ENCODE measurements at places on chromosomes 7 and 10.
A peak's percentile ranks its signal among the peaks of the same experiment; 100 is the strongest.

DNA sequence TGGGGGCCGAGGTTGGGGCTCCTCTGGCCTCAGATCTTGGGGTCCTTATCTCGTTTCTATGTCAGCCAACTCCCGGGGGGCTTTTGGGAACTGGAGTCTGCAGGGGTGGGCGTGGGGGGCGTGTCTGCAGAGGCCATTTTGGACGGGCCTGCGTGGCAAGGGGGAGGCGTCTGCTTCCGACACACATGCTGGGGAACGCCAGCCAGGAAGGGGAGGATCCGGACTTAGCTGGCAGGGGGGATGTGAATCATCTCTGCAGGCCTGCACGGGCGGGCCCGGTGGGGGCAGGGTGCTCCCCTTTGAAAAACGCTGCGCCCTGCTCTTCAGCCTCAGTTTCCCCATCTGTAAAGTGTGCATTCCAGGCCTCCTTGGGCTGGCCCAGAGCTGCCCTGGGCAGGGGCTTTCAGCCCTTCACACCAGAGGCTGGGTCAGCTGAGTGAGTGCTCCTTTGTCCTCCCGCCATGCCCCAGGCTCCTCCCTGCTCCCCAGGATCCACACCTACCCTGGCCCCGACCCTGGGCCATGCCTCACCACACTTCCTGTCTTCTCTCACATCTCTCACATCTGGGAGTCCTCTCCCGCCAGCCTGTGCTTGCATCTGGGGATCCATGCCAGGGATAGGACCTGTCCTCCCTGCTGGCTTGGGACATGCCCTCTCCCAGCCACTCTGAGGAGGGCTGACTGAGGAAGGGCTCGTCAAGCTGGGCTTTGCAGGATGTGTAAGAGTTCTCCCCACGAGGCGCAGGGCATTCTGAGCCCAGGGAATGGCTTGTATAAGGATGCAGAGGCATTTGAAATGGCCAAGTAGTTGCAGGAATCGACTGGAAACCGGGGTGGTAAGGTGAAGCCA is 172.6 kb upstream of the TNRC18 start:
- DNase-seq, result no peak

GRCh38 chr7:99876933-99877332 is at the start of gene OR2AE1:
OR2AE1 (minus strand) TSS chr7:99877033; CDS start chr7:99877033, 0 bp downstream.
- DNase-seq, result no peak

- no peak for DNase-seq
Measured at GRCh38 chr7:134995239-134996096, 9.2 kb downstream of the AGBL3 start.

DNA sequence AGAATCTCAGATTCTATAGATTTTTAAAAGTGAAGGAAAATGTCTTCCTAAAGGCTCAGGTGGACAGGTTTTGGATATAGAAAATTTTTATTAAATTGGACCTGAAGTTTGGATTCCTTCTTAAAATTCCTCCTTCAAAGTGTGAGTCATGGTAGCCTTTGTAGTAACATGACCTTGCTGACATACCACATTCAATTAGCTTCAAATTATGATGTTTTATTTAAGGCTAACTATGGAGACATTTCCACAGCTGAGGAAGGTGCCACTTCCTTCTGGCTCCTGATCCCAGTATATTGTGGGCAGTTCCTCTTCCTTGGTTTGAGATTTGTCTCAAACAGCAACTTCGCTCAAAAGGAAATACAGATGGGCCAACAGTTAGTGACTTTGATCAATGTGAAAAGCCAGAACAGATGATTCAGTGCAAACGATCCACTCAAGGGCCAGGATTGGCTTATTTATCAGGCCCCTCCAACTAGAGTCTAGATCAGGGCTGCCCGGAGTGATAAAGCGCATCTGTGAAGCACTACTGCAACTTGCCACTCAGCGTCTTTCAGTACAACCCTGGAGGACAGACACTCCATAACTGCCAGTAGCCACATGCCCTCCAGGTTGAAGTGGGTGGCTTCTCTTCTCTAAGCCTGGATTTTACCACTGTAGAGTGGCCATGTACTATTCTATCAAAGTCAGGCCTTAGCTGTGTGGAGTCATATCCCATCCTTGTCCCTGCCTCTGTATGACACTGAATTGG is 573.5 kb downstream of the KIF20B start:
- DNase-seq, result no peak

GRCh38 chr10:116741391-116742351 is 695 bp downstream of the HSPA12A start:
- DNase-seq, result peak; percentile 68

DNA sequence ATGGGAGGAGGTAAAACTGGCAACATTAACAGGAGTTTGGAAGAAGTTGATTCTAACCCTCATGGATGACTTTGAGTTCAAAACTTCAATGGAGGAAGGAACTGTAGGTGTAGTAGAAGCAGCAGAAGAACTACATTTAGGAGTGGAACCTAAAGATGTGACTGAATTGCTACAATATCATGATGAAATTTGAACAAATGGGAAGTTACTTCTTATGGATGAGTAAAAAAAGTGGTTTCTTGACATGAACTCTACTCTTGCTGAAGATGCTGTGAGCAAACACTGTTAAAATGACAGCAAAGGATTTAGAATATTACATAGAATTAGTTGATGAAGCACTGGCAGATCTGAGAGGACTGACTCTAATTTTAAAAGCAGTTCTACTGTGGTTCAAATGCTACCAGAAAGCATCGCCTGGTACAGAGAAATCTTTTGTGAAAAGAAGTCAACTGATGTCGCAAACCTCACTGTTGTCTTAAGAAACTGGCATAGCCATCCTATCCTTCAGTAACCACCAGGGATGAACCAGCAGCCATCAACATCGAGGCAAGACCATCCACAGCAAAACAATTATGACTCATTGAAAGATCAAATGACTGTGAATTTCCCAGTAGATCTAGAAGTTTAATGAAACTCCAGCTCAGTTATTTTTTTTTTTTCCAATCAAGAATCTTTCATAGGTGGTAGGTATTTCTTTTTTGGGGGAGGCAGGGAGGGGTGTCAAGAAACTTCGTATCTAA is 20.8 kb downstream of the BRAF start:
- no peak for DNase-seq

DNA sequence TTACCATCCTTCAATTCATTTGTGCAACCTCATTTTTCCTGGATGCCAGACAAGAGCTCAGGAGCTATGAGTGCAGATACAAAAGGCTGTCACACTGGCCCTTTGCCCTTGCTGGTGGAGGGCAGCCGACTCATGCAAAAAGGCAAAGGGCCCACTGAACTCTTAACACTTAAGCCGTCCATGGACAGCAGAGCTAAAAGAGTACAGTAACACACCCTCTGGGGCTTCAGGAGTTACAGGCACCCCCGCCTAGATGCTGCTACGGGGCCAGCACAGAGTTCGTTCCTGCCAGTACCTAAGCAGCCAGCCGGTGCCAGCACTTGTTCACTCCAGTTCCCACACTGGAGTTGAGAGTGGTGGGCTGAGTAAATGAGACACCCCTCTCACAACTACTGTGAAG is 69.9 kb upstream of the MRLN start:
- no peak for DNase-seq

DNA sequence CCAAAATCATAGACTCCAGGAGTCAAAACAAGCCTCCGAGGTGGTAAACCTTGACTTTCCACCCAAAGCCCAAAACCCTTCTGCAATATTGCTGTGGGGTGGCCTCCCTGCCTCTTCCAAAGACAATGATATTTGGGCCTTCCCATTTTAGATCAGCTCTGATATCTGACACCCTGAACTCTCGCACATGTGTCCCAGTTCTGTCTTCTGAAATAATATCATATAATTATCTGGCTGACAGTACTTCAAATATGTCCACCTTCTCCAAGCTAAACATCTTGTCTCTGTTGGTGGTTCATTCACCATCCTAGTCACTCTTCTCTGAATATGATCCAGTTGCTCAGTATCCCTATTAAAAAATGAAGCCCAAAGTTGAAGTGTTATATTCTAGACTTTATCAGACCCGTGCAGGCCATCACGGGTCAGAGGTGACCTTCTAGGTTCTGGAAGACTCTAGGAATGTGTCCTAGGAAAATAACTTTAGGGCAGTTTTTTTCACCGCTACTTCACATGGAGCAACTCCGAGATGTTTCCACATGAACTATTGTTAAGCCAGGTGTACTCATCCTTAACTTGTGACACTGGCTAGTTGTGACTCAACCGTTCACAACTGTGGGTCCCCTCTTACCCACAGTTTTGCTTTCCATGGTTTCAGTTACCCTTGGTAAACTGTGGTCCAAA is 6.3 kb downstream of the TECTB start:
- DNase-seq, result no peak

DNA sequence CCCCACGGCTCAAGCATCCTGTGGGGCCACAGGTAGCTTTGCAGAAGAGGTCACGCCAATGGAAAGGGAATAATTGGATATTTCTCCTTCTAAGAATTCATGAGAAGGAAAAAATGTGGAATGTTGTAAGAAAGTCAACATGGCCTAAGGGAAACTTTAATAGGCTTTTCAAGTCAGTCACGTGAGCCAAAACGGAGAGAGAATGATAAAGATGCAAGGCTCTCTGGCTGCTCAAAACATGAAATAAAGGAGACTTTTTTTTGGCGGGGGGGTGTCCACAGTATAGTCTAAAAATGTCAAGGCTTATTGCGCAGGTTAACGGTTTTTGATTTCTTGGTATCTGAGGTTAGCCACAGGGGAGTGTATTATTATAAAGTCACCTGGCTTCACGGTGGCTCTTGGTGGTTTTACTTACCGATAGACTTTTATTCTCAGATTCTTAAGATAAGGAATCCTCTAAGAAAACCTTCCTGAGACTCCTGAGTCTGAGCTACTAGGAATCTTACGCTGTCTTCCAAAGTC is 148.1 kb downstream of the ARHGAP21 start:
- no peak for DNase-seq

All from right kidney (tissue), 9 donors.